ENCODE measurements at places on chromosomes 7 and 10. TPM values are rescaled to one million over a fixed set of nuclear protein-coding genes. Genes with fewer than 3 reads are reported as not detected.
A peak's percentile ranks its signal among the peaks of the same experiment; 100 is the strongest.

Gene ANKRD26
- total RNA-seq, result 4.3 TPM

Gene GNAT3
- total RNA-seq, result not detected

Gene MRLN
- total RNA-seq, result 0.23 TPM

Gene TRIP6
- 44.1 TPM for total RNA-seq

DNA sequence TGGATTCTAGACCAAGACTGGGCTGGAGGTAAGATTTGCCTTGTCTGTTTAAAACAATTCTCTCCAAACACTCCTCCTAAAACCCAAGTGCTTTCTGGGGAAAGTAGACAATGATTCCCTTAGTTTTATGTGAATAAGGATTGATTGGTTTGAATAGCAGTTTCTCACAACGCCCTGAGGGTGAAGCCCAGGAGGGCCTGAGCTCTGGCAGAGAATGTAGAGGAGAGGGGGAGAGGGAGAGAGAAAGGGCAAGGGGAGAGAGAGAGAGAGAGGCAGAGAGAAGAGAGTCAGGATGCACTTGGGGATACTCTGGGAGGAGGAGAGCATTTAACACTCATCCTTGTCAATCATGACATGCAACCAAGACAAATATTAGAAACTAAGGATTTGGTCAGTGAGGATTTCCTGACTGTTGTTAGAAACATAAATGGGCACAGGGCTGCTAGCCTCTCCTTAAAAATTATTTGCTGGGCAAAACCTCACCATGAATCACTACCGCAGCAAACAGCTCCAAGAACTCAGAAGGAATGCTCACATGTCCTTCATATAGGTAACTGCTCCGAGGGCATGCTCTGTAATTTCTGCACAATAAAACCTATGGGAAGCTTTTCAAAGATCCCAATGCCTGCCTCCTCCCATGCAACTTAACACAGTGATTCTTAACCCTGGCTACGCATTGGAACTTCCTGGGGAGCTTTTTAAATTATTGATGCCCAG is 55.2 kb upstream of the RAPGEF5 start:
- H3K4me3 ChIP-seq, result no peak overlapping the region
- DNase-seq, result no peak
- no peak overlapping the region for H3K27ac ChIP-seq
- H3K4me1 ChIP-seq, result no peaks in the 10 kb centered on the region

- H3K4me1 ChIP-seq, result no peaks in the 10 kb centered on the region
- H3K36me3 ChIP-seq, result no peaks in the 10 kb centered on the region
- DNase-seq, result no peak
- no peak overlapping the region for H3K27ac ChIP-seq
- peaks cover 38% of the 10 kb centered on the region for H3K27me3 ChIP-seq
Observed at GRCh38 chr7:79451580-79451979, 1.9 kb downstream of the MAGI2 start.

- H3K4me1 ChIP-seq, result peaks cover 66% of the 10 kb centered on the region
Observed at GRCh38 chr7:3037259-3037658, 6.4 kb downstream of the CARD11 start.

GRCh38 chr10:93865794-93866425 is 27.9 kb upstream of the SLC35G1 start:
- no peak overlapping the region for H3K4me3 ChIP-seq
- no peaks in the 10 kb centered on the region for H3K36me3 ChIP-seq
- DNase-seq, result no peak
- H3K4me1 ChIP-seq, result no peaks in the 10 kb centered on the region

DNA sequence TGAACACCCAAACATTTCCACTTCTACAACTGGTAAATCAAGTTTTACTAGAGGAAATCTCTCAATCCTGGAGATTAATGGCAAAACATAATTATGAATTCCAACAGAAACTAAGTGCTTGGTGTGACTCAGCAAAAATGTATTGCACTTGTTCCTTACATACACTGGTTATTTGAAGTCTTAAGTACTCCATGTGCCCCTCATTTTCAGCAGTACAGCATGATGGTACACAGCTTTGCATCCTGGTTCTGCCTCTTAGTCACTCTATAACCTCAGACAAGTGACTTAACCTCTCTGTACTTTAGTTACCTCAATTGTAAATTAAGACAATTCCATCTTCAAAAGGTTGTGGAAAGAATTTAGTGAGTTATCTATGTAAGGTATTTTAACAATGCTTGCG is 12.9 kb downstream of the SLC16A12 start:
- H3K4me1 ChIP-seq, result no peaks in the 10 kb centered on the region
- H3K36me3 ChIP-seq, result no peaks in the 10 kb centered on the region
- peaks cover 3% of the 10 kb centered on the region for H3K27me3 ChIP-seq
- no peak overlapping the region for H3K27ac ChIP-seq
- DNase-seq, result no peak
- no peak overlapping the region for H3K4me3 ChIP-seq

GRCh38 chr7:44735403-44736165 is 13.1 kb upstream of the ZMIZ2 start:
- peak; percentile 42 for DNase-seq
- peaks cover 29% of the 10 kb centered on the region for H3K4me1 ChIP-seq
- H3K36me3 ChIP-seq, result no peaks in the 10 kb centered on the region
- peak overlapping the region; percentile 89 for H3K27ac ChIP-seq
- peaks cover 2% of the 10 kb centered on the region for H3K27me3 ChIP-seq
- peak overlapping the region; percentile 50 for H3K4me3 ChIP-seq

GRCh38 chr10:67723601-67724000 is 27.6 kb upstream of the CTNNA3 start:
- H3K4me3 ChIP-seq, result no peak overlapping the region
- H3K27ac ChIP-seq, result no peak overlapping the region
- no peak for DNase-seq
- H3K4me1 ChIP-seq, result no peaks in the 10 kb centered on the region

DNA sequence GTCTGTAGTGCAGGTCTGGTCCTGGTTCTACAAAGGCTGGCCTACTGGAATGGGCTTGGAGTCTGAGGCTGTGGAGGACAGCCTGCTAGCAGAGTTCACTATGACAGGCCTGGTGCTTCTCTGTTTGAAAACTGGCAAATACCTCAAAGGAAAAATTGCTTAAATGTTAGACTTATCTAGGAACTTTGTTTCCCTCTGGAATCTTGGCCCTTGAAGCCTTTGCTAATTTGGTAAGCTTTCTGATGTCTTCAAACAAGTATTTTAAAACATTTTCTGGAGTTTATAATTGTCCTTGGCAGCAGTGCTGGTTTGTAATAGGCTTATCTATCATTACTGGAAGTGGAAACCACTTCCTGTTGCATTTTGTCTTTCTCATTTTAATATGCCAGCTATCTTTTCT is 139.7 kb downstream of the TMEM26 start:
- no peak overlapping the region for H3K4me3 ChIP-seq
- peaks cover 7% of the 10 kb centered on the region for H3K27me3 ChIP-seq
- no peaks in the 10 kb centered on the region for H3K36me3 ChIP-seq
- DNase-seq, result no peak
- H3K27ac ChIP-seq, result no peak overlapping the region

DNA sequence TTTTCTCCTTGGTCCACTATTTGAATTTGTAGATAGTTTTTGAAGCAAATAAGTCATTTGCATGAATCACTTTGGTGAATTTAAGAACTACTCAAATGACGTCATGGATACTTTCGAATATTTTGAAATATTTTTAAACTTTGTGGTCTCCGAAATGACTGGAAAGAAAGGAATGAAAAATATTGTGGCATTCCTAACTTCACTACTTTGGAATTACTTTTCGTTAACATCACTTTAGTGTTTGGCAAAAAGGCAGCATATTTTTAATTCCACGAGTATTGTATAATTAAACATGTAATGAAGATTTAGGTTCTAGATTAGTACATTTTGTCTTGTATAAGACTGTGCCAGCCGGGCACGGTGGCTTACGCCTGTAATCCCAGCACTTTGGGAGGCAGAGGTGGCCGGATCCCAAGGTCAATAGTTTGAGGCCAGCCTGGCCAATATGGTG is 35.3 kb upstream of the ZRANB1 start:
- no peaks in the 10 kb centered on the region for H3K36me3 ChIP-seq
- H3K4me1 ChIP-seq, result peaks cover 2% of the 10 kb centered on the region
- H3K4me3 ChIP-seq, result no peak overlapping the region
- H3K27ac ChIP-seq, result no peak overlapping the region
- H3K27me3 ChIP-seq, result peaks cover 21% of the 10 kb centered on the region

- no peaks in the 10 kb centered on the region for H3K36me3 ChIP-seq
- no peak overlapping the region for H3K4me3 ChIP-seq
- no peaks in the 10 kb centered on the region for H3K27me3 ChIP-seq
- no peak overlapping the region for H3K27ac ChIP-seq
- no peaks in the 10 kb centered on the region for H3K4me1 ChIP-seq
Observed at GRCh38 chr7:48427671-48428070, 256.4 kb downstream of the ABCA13 start.

DNA sequence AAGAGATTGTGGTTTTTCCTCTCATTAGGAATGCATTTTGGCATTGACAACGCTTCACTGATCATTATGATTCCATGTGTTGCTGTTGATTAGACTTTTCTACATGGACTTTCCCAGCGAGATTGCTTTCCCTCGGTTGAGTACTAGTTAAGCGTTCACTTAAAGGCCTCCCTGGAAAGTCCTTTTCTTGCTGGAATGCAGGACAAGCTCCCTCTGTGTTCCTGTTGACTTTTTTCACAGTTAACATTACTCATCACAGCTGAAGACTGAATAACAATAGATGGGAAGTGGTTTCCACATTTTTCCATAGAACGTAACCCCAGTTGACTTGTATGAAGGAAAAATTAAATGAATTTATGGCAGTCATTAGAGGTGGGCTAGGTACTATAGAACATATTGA is 2.6 kb upstream of the CAV1 start:
- no peak overlapping the region for H3K27ac ChIP-seq
- H3K36me3 ChIP-seq, result peaks cover 1% of the 10 kb centered on the region
- peaks cover 72% of the 10 kb centered on the region for H3K27me3 ChIP-seq
- DNase-seq, result no peak

Data from activated T-helper 1 cell treated with anti-CD3 and anti-CD28 coated beads, Interleukin-12 subunit alpha, Interleukin-12 subunit beta, Interleukin-2, Interleukin-4 antibody, amounts not matched to agents 30 ng/mL and 10 ng/mL and 1 ng/mL, durations not matched to agents 14 hours and 24 hours and 36 hours (primary cell).